Progenitor cell of endocrine pancreas (in vitro differentiated cells): ENCODE measurements at places on chromosomes 1 and 21.

DNA sequence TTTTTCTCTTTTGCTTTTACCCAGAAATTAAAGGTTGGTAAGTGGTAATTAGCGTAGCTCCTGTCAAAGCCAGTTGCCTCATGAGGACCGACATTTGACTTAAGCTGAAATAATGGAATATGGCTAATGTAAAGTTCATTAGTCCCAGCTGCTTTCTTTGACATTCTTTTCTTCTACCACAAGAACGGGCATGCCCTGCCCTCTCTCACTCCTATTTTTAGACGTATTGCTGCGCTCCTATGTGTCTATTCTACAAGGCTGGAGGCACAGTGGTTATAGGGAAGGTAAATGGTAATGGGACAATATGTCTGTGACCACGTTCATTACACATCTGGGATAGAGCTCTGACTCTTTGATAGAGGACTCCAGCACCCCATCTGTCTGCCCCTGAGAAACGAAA lies 6.8 kb downstream of the CORT start:
- no peak for DNase-seq

DNA sequence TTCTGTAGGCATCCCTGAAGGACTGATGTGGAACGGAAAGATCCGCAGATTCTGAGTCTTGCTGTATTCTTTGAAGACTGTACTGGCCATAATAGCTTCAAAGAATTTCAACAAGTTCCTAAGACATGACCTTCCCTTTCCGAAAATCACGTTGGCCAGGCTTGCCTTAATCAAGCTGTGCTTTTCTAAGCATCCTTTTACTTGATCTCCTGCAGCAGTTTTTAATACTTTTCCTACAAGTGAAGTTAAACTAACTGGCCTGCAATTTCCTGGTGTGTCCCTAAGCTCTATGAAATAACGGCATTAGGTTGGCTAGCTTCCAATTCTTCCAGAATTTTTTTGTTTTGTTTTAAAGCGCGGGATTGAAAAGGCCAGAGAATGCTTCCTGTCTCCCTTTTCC lies 40.3 kb downstream of the SPAG17 start:
- no peak for DNase-seq

GRCh38 chr1:25873120-25873519 lies 2.4 kb downstream of the PAQR7 start:
- no peak for DNase-seq

DNA sequence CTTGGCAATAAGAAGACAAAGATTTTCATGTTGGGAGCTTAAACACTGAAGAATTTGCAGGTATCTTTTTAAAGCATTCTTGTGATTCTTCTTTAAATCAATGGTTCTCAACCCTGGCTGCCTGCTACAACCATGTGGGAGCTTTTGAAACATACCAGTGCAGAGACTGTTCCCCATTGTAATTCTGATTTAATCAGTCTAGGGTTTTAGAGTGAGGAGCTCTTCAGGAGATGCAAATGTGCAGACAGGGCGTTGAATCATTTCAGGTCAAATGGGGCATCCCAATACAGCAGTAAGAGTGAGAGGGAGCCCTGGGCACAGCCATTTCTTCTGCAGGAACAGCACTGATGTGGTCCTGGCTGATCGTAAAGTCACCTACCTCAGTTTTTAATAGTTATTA lies 24.3 kb downstream of the KCNJ6 start:
- no peak for DNase-seq

DNA sequence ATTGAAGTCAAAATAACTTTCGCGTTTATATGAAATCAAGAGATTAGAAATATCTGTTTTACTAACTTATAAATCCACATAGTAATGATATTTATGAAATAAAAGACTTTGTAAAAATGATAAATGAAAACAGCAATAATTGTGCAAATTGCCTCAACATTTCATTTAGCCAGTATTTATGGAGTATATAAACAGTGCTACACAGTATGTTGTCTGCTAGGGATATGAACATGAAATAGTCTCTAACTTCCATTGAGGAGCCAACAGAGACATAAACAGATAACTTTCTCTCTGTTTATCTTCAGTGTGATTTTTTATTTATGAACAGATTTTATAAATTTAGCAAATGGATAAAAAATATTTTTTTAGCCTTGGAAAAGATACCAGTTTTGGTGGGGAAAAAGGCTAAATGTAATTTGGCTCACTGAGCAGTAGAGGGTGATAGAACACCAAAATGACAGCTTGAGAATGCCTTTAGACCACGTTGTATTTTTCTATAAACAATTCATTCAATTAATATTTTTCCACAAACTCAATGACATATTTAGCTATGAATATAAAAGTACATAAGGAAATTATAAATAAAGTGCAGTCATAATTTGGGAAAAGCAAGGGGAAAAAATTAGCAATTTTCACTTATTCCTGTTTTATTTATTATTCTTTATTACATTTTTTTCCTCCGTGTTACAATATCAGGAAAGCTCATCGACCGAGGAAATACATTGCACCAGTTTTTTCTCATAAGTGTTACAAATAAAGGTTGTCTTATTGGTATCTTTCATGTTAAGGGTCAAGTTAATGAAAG lies 47.5 kb upstream of the EEIG2 start:
- no peak for DNase-seq

- DNase-seq, result no peak
These were observed 42.5 kb downstream of the NEK2 start for GRCh38 chr1:211632808-211633523.

DNA sequence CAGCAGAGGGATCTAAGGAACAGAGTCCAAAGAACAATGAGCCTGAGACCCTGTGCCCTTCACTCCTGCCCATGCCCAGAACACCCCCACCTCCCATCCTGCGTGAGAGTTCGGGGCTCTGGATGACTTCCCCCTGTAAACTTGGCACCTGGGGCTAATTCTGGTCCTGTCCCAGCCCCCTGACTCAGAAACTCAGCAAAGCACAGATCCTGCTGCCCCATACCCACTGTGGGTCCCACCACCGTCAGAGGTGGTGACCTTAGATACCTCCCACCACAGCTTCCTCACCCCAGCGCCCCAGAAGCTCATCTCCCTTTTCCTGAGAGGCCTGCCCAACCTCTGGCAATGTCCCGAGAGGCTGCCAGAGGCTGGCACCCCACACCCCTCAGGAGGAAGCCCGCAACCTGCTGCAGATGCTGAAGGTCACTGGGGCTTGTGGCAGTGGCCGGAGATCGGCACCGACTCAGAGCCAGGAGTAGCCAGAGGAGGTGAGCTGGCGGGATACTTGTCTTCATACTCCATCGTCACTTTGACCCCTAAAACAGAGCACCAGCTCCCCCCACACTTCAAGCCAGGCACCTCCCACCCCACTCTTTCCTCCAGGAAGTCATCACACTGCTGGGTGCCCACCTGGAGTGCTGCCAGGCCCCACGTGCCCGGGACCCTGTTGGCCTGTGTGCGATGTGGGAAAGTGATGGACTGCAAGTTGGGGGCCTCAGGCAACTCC lies 111.6 kb upstream of the IFFO2 start:
- no peak for DNase-seq
